CD4-positive, alpha-beta T cell (primary cell): ENCODE measurements at places on chromosomes 2 and 18.

- DNase-seq = no peak
These were observed 316.8 kb downstream of the PAX3 start for GRCh38 chr2:221981912-221982470.

DNA sequence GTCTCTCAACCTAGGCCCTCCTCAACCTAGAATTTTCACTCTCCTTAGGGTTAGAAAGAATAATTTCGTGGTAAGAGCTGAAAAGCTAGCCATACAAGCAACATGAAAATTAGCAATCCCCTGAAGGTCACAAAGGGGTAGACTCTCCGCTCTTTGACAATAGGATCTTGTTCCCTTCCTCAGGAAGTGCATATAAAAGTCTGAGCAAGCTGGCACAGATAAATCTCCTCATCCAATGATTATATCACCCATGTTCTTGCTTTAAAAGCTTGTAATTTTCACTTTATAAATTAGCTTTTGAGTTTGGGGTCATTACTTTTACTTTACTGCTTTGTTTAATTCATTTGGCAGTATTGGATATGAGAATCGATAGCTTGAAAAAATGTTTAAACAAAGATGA, 852.3 kb upstream of the CRIM1 start:
- no peak for DNase-seq

GRCh38 chr2:12725233-12726187, 8.8 kb downstream of the TRIB2 start:
- no peak for DNase-seq

DNA sequence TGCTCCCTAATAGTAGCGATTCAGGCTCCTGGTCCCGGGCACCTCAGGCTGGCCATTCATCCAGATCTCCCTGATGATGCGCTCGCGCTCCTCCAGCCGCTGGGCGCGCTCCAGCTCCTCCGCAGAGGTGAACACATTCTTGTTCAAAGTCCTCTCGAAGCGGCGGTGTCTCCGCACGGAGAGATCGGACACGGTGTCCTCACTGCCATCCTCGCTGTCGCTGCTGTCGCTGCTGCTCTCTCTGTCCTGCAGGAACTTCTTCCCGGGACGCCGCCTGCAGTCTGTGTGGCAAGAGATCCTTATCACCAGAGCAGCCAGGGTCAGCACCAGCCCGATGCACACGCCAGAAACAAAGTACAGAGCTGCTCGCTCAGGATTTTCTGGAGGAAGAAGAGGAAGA, 67.5 kb downstream of the EVA1A start:
- no peak for DNase-seq
